ENCODE measurements at places on chromosomes 6 and 20. TPM values are rescaled to one million over a fixed set of nuclear protein-coding genes. Genes with fewer than 3 reads are reported as not detected.

Gene VGLL2
- total RNA-seq = not detected

Gene HLA-DQA1
- not detected for total RNA-seq

Gene SLC12A5
- total RNA-seq = 13.8 TPM

Gene LRRC1
- 6.6 TPM for total RNA-seq

Gene RIPPLY2
- total RNA-seq = not detected

Gene LST1
- total RNA-seq = 0.36 TPM

Gene PLAGL2
- 14.7 TPM for total RNA-seq

Gene HLA-DOB
- 0.20 TPM for total RNA-seq

Gene CNBD2
- 5.9 TPM for total RNA-seq

Gene SLC35D3
- total RNA-seq = 0.14 TPM

Gene MRS2
- 20.6 TPM for total RNA-seq

Gene EYS
- not detected for total RNA-seq

Gene RBBP8NL
- 0.52 TPM for total RNA-seq

Gene GATA5
- 0.75 TPM for total RNA-seq

Gene PSORS1C2
- not detected for total RNA-seq

Gene CST1
- total RNA-seq = 0.84 TPM

Measured in A549 treated with Mapracorat at 1 μM for 4 hours (cell line).